ENCODE measurements at places on chromosomes 6 and 20.

DNA sequence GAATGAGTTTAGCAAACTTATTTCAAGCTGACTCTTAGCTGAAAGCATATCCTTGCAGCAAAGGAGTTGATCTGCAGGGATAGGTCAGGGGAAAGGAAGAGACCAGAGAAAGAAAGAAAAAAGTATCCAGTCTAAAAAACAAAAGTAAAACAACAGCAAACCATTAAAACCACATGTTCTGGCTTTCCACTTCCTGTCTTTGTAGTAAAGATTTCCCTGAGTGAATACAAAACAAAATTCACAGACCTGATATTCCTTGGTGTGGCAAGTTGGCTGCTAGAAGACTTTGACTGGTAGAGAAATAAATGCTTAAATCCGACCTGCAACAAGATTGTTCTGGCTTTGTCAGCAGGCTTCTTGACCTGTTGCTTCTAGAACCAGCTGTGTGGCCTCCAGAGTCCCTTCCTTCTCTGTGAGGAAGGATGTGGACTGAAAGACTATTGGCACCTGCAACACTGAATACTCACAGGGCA lies 23.4 kb upstream of the MCM3 start:
- DNase-seq = no peak

- DNase-seq = no peak
Observed at GRCh38 chr6:163395122-163395830, 19.2 kb upstream of the QKI start.

DNA sequence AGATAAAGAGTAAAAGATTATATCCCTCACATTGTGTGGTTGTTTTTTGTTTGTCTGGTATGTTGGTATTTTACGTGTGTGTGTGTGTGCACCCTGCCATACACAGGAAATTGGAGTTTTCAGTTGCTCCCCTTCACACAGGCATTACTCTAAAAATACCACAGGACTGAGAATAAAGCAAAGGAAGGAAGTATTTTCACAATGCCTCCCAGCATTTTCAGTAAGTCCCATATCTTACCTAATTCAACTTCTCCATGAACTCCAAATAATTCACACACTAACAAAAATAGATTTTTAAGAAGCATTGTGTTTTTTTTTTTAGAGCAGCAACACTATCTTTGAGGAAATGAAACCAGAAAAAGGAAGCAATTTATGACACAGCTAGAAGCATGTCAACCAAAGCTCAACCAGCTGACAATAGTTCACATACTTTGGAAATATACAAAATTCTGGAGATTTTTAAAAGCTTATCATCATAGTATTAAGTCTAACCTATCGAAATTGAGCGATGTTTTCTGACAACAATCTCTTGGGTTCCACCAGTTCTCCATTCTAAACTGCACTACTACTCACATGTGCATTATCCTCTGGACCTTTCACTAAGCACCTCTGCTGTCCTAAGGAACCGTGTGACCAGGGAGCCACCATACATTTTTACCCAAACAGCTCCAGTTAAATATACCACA lies 2.1 kb downstream of the UBE2J1 start:
- no peak for DNase-seq

GRCh38 chr6:7604506-7604905 lies 14.5 kb downstream of the SNRNP48 start:
- no peak for DNase-seq

- no peak for DNase-seq
Observed at GRCh38 chr6:108644252-108644651, 83.5 kb downstream of the FOXO3 start.
